Brain microvascular endothelial cell (primary cell): ENCODE measurements at places on chromosomes 6 and 20.

DNA sequence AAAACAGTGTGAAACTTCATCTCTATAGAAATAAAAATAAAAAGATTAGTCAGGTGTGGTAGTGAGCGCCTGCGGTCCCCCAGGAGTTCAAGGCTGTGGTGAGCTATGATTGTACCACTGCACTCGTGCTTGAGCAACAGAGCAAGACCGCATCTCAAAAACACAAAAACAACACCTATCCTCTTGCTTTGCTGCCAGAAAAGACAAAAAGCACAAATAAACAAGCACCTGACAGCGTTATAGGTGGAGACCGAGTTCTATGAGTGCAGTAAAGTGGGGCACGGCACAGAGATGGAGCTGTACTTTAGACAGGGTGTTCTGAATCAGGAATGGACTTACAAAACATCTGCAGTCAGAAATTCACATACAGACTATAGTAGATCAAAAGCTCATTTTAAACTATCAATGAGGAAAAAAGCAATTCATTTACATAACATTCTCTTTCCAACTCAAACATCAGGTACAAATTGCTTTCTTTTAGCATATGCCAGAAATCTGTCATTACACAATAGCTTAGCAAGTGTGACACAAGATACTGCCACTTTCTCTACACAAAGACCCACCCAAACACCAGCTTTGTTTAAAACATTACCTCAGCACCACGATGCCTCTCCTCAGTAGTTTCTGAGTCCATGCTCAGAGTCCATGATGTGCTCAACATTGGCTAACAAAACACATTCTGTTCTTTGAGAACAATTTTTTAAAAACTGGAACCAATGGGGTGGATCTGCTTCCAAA lies 10.1 kb downstream of the EZR start:
- no peak for DNase-seq

GRCh38 chr20:20680991-20681508 lies 31.4 kb downstream of the RALGAPA2 start:
- DNase-seq = no peak

DNA sequence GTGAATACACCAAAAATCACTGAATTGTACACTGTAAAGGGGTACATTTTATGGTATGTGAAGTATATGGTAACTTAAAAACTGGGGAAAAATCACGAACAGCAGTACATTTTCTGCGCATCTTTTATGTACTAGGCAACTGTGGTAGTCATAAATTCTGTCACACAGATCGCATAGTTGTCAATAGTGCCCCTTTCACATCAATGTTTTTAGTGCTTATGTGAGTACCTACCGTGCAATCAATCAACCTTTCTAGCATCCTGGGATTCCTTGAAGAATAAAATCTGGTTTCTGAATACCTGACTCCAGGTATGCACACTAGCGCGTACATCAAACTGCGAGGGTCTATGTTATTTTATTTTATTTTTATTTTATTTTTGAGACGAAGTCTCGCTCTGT lies 637 bp upstream of the RPF2 start:
- no peak for DNase-seq

- DNase-seq = no peak
Observed at GRCh38 chr20:60048634-60049521, 90.7 kb downstream of the CDH26 start.

GRCh38 chr20:48006036-48006833 lies 221.0 kb upstream of the SULF2 start:
- DNase-seq = no peak

DNA sequence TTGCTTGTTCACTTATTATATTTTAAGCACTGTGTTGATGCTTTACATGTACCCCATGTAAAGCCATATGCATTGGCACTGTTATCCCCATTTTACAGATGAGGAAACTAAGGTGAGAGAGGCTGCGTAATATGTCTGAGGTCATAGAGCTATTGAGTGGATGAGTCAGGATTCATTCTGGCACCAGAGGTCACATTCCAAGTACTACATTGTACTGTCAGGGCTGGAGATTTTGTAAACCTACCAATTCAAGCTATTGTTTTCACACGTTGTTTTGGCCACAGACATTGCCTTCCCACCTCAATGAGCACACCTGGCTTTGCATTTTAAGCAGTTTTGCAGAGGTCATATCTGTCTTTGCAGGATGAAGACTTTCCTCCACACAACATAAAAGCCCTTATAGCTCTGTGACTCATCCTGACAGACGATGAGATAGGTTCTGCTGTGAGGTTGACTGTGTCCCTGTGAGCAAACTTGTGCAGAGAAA lies 33.2 kb downstream of the ANKS1A start:
- DNase-seq = peak; percentile 57

DNA sequence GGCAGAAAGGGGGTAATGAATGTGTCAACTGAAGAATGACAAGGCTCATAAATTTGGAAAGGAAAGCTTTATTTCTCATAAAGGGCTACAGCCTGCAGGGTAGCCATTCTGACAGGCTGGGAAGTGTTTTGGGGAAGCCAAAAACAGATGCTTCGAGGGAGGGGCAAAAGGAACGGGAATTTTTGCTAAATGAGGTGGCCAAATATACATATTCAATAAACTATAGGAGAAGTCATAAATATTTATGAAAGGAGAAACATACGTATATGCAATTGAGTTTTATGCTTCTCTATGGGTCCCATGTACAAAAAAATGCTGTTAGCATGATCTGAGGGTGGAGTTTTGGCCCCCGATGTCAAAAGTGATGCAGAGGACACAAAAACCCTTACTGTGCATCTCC lies 180.7 kb downstream of the FNDC1 start:
- no peak for DNase-seq

GRCh38 chr20:2798814-2799213 lies 1.6 kb downstream of the CPXM1 start:
- no peak for DNase-seq

DNA sequence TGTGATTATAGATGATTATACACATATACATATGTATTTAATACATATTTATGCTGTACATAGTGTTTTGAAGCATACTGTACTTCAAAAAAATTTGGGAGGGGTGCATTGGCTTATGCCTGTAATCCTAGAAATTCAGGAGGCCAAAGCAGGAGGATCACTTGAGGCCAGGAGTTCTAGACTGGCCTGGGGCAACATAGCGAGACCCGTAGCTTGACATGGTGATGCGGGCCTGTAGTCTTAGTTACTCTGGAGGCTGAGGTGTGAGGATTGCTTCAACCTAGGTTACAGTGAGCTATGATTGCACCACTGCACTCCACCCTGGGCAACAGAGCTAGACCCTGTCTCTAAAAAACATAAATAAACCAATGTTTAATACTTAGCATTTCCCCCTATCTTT lies 1.6 kb upstream of the FAM110A start:
- no peak for DNase-seq

DNA sequence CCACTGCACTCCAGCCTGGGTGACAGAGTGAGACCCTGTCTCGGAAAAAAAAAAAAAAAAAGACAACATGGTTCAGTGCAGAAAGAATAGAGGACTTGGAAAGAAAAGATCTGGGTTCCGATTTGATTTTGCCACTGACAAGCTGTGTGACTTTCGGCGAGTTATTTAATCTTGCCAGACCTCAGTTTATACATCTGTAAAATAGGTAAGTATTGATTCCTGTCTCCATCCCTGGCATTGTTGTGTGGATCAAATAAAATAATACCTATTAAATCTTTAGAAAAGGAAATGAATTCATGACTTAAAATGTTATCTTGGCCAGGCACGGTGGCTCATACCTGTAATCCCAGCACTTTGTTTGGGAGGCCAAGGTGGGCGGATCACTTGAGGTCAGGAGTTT lies 7.0 kb downstream of the ITCH start:
- DNase-seq = no peak

DNA sequence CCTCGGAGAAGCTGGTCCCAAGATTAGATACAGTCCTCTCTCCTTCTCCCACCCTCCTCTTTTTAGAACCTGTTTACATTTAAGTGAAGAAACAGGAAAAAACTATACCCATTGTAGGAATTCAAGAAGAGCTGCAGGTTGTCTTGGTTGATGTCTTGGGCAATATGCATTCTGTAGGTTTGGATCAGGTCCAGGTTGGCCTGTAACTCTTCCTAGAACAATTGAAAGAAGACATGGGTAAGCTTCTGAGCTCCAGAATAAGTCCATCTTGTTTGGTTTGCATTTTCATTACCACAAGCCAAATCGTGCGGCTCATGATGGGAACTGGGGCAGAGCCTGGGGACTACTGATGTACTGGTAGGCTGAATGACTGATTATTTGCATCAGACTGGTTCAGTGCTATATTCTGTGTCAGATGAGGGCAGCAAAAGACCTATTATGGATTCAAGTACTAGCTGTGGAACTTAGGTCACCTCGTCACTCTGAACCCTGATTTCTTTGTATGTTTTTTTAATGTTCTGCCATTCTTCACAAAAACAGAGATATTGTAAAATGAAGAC lies 20.3 kb upstream of the SLA2 start:
- DNase-seq = peak; percentile 1
